Left renal cortex interstitium (tissue), 4 donors: ENCODE measurements at places on chromosomes 6 and 20.

GRCh38 chr6:84749181-84749580 lies 15.2 kb downstream of the TBX18 start:
- DNase-seq, result no peak

DNA sequence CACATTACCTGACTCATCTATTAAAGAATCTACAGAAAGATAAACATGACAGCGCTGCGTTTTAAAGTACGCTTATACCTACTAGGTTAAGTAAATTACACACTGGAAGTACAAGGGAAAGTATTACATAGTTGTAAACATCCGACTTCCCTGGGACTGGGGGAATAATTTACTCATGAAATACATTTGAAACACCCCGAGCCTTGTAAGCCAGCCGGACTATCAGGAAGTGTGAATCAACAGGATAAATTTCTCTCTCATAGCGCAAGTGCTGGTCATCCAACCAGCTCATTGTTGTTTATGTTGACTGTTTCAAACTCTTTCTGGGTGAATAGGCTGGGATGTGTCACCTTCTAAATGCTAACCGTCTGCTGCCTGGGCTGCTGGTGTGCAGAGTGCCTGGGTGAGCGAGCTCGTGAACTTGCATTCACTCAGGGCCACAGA lies 4.9 kb downstream of the BMP6 start:
- DNase-seq, result no peak

DNA sequence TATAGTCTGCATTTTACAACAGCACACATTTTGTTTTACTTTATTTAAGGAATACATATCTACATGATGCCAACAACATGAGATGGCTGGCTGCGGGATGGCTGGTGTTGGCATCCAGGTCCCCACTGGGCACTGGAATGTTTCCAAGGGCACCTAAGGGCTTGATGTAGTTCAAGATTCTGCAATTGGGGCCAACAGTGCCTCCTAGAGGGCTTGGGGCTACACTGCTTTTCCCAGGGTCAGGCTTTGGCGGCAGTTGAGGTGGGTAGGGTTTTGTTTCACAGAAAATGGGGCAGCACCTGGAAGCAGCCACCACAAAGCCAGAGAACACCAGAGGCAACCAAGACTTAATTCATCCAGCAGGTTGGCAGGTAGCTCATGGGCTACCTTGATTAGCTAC lies 202.2 kb upstream of the PRND start:
- DNase-seq, result no peak

- DNase-seq, result no peak
These were observed 101.3 kb downstream of the MTHFD1L start for GRCh38 chr6:150966786-150967185.

- DNase-seq, result no peak
These were observed 53.7 kb downstream of the SH3BGRL2 start for GRCh38 chr6:79684876-79685275.

GRCh38 chr20:54197621-54198604 lies 10.0 kb upstream of the PFDN4 start:
- no peak for DNase-seq

- DNase-seq, result no peak
These were observed 148.3 kb downstream of the GPX5 start for GRCh38 chr6:28673787-28674671.

- peak; percentile 47 for DNase-seq
These were observed 45.8 kb downstream of the AHI1 start for GRCh38 chr6:135451617-135452190.

GRCh38 chr6:162674452-162674851 lies 53.1 kb downstream of the PRKN start:
- no peak for DNase-seq

DNA sequence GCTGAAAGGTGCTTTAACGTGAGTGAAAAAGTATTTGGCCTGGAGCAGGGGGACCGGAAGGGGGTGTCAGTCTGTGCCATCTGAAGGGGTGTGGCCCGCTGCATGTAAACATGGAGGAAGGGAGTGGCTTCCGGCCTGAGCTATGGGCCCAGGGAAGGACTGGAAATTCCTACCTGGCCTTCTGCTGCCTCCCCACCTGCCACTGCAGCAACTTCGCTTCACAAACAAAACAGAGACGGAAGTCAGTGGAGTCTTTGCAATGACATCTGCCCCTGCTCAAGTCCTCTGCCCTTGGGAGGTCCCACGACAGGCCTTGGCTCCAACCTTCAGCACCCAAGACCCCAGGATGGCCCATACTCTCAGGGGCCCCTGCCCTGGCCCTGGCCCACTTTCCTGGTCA lies 28.1 kb upstream of the FOXP4 start:
- DNase-seq, result no peak

DNA sequence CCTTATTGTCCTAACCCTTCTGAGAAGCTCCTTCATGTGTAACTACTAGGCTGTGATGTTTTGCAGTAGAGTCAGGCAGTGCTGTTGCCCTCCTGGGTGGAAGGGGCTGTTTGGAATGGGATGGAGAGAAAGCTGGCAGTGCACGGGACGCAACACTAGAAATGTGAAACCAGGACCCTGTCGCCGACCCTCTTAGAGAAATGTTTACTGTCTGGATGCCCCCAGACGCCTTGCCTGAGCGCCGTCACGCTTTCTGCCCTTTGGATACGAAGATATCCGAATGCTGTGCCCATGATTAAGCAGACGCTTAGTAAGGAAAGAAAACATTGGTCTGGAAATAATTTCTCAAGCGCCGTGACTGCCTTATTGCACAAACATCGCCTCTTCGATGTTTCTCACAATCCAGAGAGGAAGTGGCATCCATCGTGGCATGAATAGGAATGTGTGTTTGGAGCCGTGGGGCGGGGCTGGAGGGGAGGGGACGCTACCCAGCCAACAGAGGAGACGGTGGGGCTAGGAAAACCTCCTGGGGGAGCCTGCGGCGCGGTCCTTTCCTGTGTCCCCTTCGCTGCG lies 661 bp upstream of the PPP1R14C start:
- no peak for DNase-seq

GRCh38 chr6:34020807-34021553 lies 124.9 kb downstream of the GRM4 start:
- DNase-seq, result no peak

DNA sequence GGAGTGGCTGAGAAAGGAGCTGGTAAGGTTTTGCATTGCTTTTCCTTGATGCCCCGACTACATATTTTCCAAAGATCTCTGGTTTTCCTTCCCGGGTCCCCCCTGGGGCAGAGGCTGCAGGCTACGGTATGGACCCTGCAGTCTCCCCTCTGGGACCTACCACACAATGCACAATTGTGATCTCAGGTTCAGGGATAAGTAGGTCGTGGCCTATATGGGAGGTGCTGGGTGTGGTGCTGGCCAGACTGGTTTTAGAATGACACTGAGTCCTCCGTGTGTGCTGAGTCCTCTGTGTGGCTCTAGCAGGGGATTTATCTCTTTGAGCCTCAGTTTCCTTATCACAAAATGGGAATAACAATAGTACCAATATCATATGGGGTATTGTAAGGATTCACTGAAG lies 376 bp downstream of the C20orf202 start:
- DNase-seq, result no peak

DNA sequence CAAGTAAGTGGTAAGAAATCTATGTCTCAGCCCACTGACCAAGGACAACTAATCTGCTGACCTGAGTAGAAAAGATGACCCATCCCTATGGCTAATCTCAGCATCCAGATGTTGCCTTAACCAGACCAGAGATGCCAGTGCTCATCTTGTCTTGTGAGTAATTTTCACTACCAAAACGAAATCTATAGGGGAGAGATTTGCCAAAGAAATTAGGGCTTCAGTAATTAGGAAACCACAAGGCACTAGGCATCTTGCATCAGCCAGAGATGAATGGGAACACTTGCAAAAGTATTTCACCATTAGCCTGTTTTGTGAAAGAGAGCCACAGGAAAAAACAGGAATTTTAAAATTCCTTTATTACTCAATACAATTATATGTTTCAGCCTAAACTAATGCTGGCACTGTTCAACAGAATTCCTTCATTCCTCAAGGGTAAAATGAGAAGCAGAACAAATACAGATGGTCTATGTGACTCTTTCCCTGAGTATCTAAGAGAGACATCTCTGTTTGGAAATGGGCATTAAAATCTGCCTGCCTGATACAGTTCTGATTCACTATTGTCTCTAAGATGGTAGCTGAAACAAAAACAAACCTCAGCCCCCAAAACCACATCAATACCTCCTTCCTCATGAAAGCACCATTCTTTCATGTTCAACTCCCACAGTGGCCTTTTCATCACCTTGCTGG lies 87.8 kb downstream of the GMDS start:
- no peak for DNase-seq

DNA sequence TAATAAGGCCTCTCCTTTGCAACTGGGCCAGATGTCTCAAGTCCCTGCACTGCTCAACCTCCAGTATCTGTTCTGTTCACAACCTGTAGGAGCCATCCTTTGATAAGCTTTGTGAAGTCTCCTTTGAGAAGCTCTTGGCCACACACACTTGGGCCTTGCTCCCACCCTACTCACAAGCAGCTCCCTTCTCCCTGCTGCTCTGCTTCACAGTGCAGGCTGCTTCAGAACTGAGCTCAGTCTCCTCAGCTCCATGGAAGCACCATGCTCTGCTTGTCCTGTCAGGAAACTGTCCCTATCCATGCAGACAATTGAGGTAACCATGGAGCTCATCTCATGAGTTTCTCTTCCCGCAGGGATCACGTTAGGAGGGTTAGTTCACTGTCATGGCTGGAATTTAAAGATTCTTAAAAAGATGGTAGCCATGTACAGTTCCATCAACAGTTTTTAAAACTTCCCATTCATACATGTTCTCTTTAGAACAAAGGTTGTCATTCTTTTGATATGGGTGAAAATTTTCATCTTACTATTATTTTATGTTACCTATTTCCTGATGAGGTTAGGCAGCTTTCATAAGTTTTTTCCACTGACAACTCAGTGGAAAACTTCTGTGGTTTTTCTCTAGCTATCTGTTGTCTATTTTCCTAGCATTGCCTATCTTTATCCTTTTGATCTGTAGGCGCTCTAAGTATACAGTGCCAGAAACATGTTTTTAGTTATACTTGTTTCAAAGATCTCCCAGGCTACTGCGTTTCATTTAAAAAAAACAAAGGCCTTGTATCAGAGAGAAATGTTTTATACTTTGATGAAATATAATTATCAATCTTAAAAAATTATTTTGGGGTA lies 62.6 kb downstream of the AK9 start:
- no peak for DNase-seq

GRCh38 chr20:7189231-7189630 lies 421.7 kb downstream of the BMP2 start:
- DNase-seq, result no peak

GRCh38 chr6:100176311-100176950 lies 182.4 kb upstream of the MCHR2 start:
- peak; percentile 69 for DNase-seq
